ENCODE measurements at places on chromosomes 3 and 15.

DNA sequence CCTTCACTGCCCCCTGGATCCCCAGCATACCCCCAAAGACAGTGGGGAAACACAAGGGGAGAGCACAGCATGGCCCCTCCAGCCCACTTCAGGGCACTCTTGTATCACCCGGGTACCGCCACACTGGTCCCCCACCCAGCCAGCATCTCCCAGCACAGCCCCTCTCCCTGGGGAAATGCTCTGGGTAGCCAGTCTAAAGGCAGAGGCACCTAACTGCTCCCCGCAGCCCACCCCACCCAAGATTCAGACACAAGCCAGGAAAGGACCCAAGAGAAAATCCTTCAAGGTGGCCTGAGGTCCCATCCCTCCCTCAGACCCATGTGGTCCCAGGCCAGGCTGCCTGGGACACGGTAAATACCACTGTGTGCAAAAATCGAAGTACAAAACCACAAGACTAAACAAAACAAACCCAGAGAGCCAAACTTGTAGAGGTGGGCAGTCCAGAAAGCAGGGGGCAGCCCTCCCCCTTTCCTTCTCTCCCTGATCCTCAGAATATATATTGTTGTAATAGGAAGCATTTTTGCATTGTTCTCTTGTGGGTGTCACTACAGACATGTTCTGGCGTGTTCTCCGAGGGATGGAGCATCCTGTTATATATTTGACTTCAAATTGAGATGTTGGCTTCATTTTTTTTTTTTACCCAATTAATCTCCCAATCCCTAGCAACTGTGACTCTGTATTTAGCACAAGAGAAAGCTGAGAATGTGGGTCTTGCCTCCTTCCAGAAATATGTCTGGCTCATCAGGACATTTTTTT, 51.7 kb downstream of the GRIP2 start:
- no peak for DNase-seq

GRCh38 chr15:31977812-31978661, 52.3 kb upstream of the CHRNA7 start:
- DNase-seq = peak; percentile 17

DNA sequence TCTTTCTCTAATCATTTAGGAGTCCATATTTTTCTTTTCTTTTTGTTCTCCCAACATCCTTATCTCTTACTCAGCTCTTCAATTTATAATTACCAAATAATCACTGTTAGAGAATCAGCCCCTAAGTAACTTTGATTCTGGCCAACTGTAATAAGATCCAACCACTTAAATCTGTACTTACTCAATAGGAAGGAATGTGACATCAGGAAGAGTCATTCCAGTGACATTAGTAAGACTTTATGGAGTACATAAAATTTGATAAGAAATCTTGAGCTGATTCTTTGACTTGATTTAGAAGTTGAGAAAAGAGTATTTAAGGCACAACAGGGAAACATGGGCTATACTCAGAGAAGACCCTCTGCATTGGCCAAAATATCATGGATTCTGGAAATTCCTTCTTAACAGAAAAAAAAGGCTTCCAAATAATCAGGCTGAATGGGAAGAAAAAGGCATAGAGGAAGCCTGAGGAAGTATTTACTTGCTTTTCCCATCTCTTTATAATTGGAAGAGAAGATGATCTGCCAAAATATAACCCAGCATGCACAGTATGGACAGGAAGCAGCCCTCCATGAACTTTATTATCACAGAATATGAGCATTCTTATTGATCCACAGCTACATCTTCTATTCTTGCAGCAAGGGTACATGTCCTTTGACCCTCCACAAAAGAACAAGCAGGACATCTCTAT, 289.7 kb upstream of the TPRG1 start:
- no peak for DNase-seq

DNA sequence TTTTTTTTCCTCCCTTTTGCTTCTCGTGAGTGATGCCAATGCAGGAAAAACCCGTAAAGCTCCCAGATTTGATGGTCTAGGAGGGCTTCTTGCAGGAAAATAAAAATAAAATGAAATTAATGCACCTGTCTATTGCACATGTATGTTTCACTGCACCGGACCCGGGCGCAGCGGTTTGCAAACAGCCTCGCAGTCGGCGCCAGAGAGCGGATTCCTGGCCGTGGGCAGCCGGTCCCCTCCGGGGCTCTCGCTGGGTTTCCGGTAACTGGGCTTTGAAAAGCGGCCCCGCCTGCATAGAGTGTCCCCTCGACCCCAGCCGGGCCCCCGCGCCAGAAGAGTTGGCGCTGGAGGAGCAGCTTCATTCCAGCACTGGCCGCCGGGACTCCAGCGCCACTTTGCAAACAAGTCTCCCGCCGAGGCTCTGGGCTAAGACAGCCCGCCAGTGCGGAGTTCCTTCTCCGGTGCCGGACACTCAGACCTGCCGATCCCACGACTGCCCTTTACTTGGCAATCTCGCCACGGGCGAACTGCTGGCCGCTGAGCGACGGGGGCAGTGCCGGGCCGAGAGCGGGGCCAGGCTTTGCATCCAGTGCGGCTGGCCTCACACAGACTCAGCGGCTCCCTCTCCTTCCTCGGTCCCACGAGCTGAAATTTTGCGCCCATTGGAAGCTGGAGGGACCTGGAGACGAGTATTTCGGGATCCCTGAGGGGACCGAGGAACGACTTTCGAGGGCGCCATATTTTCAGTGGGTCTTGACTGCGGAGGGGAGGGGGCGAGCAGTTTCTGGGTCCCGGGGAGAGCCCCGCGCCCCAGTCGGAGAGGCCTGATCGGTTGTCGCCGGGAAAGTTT, 225.9 kb upstream of the C2CD4B start:
- no peak for DNase-seq

GRCh38 chr3:5504135-5504534, 316.6 kb downstream of the EDEM1 start:
- DNase-seq = no peak

GRCh38 chr3:53247619-53248018, 8.2 kb downstream of the TKT start:
- no peak for DNase-seq

GRCh38 chr3:36542186-36542585, 161.9 kb downstream of the STAC start:
- DNase-seq = no peak

GRCh38 chr3:186235554-186235953, 126.5 kb downstream of the DGKG start:
- no peak for DNase-seq

DNA sequence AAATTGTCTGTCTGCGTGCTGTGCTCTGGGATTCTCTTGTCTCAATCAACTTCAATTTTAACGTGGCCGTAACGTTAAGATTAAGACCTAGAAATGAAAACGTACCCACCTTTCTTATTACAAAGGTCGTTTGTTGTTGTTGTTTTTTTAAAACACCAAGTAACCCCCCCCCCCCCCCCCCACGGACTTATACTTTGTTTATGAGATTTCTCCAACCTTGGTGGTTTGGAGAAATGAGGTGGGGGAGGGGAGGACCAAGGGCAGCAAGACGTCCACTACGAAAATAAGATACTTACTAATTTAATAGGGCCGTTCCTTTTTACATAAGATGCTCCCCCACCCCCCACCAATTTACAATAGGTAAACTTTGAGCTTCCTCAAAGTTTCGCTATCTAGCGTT, 244.4 kb upstream of the TOPAZ1 start:
- no peak for DNase-seq

DNA sequence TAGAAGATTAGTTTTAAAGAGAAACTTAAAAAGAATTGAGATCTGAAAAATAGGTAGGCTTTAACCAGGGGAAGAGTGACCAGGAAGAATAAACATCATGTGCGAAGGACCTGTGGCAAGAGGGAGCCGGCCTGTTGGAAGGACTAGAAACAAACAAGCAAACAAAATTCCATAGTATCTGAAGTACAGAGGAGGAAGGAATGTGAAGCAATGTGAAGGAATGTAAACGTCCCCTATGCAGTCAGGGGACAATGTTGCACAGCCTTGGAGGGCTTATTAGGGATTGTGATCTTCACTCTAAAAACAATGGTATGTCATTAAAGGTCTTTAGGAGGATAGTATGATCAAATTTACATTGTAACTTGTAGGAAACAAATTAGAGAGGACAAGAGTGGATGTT, 84.4 kb upstream of the PLCL2 start:
- no peak for DNase-seq

- no peak for DNase-seq
Observed at GRCh38 chr3:31294430-31295149, 238.1 kb upstream of the STT3B start.

DNA sequence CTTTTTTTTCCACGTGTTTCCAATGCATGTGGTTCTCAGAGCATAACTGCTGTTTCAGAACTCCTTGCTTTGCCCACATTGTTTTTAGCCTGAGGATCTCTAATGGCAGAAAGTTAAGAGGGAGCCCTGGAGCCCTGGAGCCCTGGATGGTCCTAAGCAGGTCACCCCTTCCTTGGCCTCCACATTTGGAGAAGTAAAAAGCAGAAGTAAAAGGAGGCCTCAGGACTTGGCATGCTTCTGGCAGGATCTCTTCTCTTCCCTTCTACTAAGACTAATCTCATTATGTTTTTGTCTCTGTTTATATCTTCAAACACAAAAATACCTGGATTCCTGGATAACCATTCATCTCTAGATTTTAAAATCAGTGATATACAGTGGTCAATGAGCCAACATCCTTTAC, 50.1 kb downstream of the P2RY1 start:
- DNase-seq = no peak

DNA sequence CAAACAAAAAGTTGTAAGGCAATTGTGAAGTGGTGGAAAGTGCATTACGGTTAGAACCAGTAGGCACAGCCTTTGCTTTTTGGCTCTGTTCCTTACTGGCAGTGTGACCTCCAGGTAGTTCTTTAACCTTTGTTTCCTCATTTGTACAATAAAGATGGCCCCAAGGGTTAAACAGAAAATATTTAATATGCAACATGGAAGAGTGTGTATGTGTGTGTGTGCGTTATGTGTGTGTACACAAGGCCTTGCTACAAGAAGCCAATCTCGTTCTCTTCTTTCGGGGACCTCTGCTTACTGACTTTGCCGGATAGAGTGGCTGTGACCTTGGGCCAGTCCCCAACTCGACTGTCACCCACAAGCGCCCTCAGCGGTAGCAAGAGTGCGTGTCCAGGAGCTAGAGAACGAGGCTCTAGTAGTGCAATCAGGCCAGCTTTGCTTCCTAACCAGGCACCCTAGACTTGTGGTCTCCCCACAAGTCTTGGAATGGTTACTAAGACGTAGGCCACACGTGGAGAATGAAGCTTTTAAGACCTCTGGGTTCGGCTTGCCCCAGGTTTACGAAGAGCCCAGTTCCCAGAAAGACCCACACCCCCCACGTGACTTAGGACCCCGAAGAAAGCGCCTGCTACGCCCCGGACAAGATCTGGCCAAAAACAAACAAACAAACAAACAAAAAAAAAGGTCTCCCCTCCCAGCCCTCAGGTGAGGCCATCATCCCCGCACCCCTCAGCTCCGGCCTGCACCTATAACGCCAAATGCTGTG, 593 bp downstream of the CIAO2A start:
- peak; percentile 10 for DNase-seq

DNA sequence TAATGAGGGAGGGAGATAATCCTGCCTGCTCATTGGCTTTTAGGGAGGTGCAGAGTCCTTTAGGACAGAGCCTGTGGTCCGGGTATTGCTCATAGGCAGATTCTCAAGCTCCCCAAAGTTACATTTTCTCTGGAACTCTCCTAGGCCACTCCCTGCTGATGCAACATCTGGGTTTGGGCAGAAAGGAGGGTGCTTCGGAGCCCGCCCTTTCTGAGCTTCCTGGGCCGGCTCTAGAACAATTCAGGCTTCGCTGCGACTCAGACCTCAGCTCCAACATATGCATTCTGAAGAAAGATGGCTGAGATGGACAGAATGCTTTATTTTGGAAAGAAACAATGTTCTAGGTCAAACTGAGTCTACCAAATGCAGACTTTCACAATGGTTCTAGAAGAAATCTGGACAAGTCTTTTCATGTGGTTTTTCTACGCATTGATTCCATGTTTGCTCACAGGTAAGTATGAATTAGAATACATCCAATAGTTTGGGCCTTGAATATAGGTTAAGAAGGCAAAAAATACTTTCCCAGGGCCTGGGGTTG, at the start of gene IL20RB:
Gene IL20RB, plus strand, starts transcription at position 233 of the 538 bp plus-strand sequence. Its CDS starts 131 bp downstream, at position 364.
- no peak for DNase-seq

GRCh38 chr3:127461286-127461910, 129.1 kb downstream of the TPRA1 start:
- no peak for DNase-seq

DNA sequence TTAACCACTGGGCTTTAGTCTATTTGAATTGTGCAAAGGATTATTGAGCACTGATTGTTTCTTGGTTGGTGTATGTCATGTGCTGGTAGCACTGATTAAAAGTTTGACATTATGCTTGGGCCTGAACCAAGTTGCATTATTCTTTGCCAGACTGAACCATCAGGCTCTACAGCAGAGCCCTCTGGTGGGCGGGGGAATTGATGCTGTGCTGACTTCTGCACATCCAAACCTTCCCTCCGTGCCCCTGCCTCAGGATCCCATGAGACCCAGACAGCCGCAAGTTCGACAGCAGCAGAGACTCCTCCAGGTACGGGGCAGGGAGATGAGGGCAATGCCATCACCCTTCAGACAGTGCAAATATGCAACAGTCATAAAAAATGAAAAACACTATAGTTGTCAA, 28.4 kb upstream of the P2RY12 start:
- no peak for DNase-seq

DNA sequence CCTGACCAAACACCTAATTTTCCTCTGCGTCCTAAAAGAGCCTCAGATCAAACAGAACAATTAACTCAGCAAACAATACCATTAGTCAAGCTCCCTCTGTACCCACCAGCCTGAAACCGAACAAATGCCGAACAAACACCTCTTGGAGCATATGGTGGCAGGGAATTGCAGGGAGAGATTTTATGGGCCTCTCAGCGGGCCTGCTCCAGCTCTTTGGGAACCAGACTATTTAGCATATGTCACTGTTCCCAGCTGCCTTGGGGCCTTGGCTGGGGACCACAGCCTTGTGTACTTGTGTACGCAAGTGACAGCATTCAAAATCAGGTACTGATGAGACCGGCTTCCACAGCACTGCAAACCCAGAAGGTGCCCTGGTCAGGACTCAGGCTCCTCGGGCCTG, 388.8 kb upstream of the PPP2R3A start:
- DNase-seq = no peak

GRCh38 chr15:88247914-88248313, 8.6 kb downstream of the NTRK3 start:
- no peak for DNase-seq

GRCh38 chr3:120370463-120370862, 21.3 kb upstream of the LRRC58 start:
- DNase-seq = no peak

- no peak for DNase-seq
Observed at GRCh38 chr15:72203507-72203837, 5.9 kb upstream of the GRAMD2A start.

- no peak for DNase-seq
Observed at GRCh38 chr3:54567949-54568348, 359.9 kb downstream of the LRTM1 start.

DNA sequence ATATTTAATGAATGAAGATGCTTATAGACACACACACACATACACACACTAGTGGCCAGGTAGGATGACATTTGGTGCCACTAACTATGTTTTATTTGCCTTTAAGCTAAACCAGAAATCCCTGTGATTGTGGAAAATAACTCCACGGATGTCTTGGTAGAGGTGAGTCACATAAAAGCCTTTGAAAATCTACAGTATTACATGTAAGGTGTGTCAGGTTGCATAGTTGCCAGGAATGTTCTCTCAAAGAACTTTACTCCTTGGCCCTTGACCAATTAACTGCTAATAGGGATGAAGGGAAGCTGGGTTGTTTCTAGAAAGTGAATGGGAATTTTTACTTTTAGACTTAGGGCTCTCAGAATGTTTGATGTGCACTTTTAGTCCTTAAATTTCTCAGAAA, 9.9 kb downstream of the ZBED2 start:
- no peak for DNase-seq

Data from activated naive CD4-positive, alpha-beta T cell (primary cell).